ENCODE measurements at places on chromosomes 2 and 18.

GRCh38 chr2:28430788-28431418, 38.2 kb downstream of the FOSL2 start:
- no peak for DNase-seq
- H3K36me3 ChIP-seq: no peaks in the 10 kb centered on the region
- no peaks in the 10 kb centered on the region for H3K4me1 ChIP-seq
- H3K4me3 ChIP-seq: no peak overlapping the region
- no peaks in the 10 kb centered on the region for H3K27me3 ChIP-seq
- no peak overlapping the region for H3K27ac ChIP-seq

DNA sequence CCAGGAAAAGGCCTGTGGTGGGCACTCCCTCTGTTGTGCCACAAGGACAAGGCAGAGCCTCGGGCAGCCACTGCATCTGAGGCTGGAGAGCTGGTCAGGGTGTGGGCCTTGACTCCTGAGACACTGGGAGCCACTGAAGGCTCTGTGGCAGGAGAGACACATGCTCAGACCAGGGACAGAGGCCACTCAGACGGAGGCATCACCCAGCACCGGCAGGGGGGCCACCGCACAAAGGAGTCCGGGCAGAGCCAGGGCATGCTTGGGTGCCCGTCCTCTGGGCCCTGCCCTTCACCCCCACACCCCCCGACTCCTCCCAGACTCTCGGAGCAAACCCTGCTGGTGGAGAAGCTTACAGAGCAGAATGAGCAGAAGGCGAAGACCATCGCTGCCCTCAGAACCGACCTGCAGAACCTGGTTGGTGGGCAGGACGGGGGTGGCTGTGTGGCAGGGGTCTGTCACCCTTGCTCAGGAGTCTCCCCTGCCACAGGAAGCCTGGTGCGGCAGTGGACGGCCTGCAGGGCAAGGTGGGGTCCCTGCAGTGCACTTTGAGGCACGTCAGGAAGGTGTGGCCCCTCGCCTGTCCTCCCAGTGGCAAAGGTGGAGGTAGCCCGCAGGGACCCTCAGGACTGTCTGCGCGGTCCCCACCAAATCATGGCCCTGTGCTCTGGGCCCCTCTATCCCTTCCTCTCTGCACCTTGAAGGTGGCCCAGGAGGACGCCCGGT, 26.0 kb downstream of the CROCC2 start:
- no peak overlapping the region for H3K27ac ChIP-seq
- no peaks in the 10 kb centered on the region for H3K36me3 ChIP-seq
- no peak overlapping the region for H3K4me3 ChIP-seq
- H3K4me1 ChIP-seq: no peaks in the 10 kb centered on the region
- H3K27me3 ChIP-seq: no peaks in the 10 kb centered on the region

GRCh38 chr2:45172760-45173392, 163.6 kb upstream of the SIX2 start:
- H3K27ac ChIP-seq: no peak overlapping the region
- H3K4me1 ChIP-seq: peaks cover 11% of the 10 kb centered on the region
- DNase-seq: no peak
- no peaks in the 10 kb centered on the region for H3K36me3 ChIP-seq

DNA sequence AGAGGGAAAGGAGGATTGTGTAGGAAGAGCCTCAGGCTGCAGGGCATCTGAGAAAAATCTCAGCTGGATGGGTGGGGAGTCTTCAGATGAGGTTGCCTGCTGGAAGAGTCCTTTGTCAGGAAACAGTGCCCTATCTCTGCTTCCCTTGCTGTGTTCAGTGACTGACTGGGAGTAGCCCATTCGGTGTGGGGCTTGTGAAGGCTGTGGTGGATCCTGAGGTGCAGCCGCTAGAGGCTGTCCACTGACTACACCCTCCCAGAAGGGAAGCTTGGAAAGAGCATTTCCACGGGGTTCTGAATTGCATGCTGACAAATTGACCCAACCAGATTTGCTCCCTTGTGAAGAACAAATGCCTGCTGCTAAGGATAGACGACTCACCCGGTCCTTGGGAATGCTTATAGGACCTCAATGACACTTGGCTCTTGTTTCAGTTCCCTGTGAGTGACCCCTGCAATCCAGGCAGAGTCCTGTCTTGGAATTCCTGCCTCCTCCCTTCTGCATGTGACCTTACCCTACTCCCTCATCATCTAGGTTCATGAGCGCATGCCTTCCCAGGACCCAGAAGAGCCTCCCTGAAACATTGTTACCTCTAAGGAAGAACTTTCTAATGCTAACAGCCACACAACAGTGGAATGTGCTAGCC, 109.7 kb upstream of the FAM136A start:
- no peak for DNase-seq
- peaks cover 2% of the 10 kb centered on the region for H3K27me3 ChIP-seq
- H3K4me1 ChIP-seq: no peaks in the 10 kb centered on the region
- no peaks in the 10 kb centered on the region for H3K36me3 ChIP-seq

DNA sequence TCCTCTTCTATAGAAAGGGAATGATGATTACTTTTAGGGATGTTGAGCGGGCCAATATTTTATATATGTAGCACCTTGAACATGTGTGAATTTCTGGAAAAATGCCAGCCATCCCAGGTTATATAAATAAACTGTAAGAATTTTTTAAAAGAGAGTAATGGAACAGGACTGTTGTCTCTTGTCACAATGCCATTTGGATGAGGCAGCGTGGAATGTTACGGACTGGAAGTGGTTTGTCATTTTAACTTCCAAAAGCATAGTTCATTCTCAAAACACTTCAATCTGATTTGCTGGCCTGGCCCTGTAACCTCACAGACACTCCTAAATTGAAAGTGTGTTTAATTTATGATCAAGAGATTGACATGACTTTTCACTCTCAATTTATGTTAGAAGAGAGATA, 70.8 kb downstream of the TPGS2 start:
- H3K36me3 ChIP-seq: no peaks in the 10 kb centered on the region
- no peaks in the 10 kb centered on the region for H3K27me3 ChIP-seq
- no peak overlapping the region for H3K4me3 ChIP-seq
- H3K4me1 ChIP-seq: peaks cover 30% of the 10 kb centered on the region

GRCh38 chr18:69490072-69490471, 89.4 kb downstream of the DOK6 start:
- H3K4me3 ChIP-seq: no peak overlapping the region
- no peak for DNase-seq
- H3K27me3 ChIP-seq: no peaks in the 10 kb centered on the region

DNA sequence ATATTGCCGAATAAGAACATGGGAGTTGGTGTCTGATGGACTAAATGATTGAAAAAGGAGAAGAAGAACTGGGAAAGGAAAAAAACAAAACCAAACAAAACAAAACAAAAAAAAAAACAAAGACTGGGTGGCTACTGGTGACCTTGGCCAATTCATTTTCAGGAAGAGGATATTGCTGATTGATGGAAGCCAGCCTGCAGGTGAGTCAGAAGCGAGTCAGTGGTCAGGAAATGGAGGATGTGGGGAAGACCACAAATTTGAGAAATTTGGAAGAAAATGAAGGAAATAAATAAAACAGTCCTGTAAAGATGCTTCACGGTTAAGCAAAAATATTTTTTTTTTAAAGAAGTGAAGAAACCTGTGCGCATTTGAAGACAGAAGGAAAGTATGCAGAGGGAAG, 296.9 kb downstream of the ZNF521 start:
- no peaks in the 10 kb centered on the region for H3K27me3 ChIP-seq
- H3K27ac ChIP-seq: no peak overlapping the region
- no peaks in the 10 kb centered on the region for H3K4me1 ChIP-seq
- no peak overlapping the region for H3K4me3 ChIP-seq
- no peaks in the 10 kb centered on the region for H3K36me3 ChIP-seq

- H3K36me3 ChIP-seq: no peaks in the 10 kb centered on the region
- H3K4me3 ChIP-seq: no peak overlapping the region
- no peak overlapping the region for H3K27ac ChIP-seq
Observed at GRCh38 chr2:233857511-233858141, 3.3 kb upstream of the HJURP start.

- H3K36me3 ChIP-seq: no peaks in the 10 kb centered on the region
- no peaks in the 10 kb centered on the region for H3K4me1 ChIP-seq
Observed at GRCh38 chr2:159262904-159263303, 23.6 kb downstream of the WDSUB1 start.

DNA sequence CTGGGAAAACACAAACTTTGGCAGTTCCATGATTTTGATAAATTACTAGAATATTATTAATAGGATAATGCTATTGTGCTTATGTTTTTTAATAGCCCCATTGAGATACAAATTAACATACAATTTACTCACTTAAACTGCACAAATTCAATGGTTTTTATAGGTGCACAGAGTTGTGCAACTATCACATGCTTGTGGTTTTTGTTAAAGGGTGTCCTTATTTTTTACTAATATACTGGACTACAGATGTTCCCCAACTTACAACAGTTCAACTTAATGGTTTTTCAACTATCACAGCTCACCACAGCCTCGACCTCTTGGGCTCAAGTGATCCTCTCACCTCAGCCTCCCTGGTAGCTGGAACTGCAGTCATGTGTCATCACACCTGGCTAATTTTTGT, 76.6 kb downstream of the OSBPL1A start:
- no peak overlapping the region for H3K4me3 ChIP-seq
- no peak for DNase-seq
- H3K4me1 ChIP-seq: no peaks in the 10 kb centered on the region
- no peaks in the 10 kb centered on the region for H3K36me3 ChIP-seq
- no peaks in the 10 kb centered on the region for H3K27me3 ChIP-seq

DNA sequence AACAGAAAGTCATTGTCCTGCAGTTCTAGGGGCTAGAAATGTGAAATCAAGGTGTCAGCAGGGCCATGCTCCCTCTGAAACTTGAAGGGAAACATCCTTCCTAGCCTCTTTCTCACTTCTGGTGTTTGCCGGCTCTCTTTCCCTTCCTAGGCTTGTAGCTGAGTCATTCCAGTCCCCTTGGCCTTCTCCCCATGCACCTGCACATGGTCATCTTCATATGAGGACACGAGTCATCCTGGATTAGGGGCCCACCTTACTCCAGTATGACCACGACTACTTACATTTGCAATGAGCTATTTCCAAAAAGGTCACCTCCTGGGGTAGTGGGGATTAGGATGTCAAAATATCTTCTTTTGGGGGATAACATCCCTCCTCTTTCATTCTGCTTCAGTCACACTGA, 168.5 kb upstream of the CXCR4 start:
- no peaks in the 10 kb centered on the region for H3K4me1 ChIP-seq
- H3K27me3 ChIP-seq: no peaks in the 10 kb centered on the region
- no peak overlapping the region for H3K27ac ChIP-seq
- DNase-seq: no peak
- no peak overlapping the region for H3K4me3 ChIP-seq

DNA sequence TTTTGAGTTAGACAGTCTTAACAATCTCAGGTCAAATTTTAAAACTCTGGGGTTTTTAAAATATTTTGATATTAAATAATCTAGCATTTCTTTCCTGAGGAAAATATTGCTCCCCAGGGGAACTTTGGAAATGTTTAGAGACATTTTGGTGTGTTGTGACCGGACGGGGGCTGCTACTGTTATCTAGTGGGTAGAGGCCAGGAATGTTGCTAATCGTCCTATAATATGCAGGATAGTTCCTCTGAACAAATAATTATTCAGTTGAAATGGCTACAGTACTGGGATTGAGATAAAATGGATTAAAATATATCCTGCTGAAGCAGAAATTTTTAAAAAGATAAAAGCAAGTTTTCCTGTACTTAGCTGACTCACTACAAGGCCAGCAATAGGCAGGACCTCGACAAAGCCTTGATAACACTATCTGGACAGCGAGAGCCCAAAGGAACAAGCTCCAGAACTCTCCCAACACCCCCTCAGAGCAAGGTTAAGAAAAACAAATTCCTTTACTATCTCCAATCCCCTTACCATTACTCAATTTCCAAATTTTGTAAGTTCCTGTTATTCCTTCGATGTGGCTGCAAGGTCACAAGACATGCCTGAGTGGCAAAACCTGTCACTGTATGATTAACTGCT, 1407.4 kb downstream of the SUCLG1 start:
- no peaks in the 10 kb centered on the region for H3K36me3 ChIP-seq
- H3K27me3 ChIP-seq: no peaks in the 10 kb centered on the region
- no peak for DNase-seq
- no peaks in the 10 kb centered on the region for H3K4me1 ChIP-seq
- no peak overlapping the region for H3K4me3 ChIP-seq

DNA sequence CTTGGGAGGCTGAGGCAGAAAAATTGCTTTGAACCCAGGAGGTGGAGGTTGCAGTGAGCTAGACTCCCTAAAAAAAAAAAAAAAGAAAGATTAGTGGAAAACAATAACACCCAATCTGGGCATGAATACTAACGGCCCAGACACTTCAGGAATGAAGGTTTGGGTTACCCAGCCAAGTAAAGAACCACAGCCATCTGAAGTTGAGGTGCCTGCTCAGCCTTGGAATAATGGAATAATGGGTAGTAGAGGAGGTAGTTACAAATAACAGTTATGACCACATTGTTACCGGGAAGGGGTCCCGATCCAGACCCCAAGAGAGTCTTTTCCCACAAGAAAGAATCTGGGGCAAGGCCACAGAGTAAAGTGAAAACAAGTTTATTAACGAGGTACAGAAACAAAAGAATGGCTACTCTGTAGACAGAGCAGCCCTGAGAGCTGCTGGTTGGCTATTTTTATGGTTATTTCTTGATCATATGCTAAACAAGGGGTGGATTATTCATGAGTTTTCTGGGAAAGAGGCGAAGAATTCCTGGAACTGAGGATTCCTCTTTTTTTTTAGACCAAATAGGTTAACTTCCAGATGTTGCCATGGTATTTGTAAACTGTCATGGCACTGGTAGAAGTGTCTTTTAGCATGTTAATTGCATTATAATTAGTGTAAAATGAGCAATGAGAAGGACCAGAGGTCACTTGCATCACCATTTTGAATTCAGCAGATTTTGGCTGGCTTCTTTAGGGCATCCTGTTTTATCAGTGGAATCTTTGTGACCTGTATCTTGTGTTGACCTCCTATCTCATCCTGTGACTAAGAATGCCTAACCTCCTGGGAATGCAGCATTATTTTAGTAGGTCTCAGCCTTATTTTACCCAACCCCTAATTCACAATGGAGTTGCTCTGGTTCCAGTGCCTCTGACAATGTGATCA, 96.2 kb upstream of the HAAO start:
- H3K27ac ChIP-seq: no peak overlapping the region
- no peak overlapping the region for H3K4me3 ChIP-seq
- no peaks in the 10 kb centered on the region for H3K27me3 ChIP-seq
- DNase-seq: no peak
- no peaks in the 10 kb centered on the region for H3K4me1 ChIP-seq
